ENCODE measurements at places on chromosomes 5 and 9.

DNA sequence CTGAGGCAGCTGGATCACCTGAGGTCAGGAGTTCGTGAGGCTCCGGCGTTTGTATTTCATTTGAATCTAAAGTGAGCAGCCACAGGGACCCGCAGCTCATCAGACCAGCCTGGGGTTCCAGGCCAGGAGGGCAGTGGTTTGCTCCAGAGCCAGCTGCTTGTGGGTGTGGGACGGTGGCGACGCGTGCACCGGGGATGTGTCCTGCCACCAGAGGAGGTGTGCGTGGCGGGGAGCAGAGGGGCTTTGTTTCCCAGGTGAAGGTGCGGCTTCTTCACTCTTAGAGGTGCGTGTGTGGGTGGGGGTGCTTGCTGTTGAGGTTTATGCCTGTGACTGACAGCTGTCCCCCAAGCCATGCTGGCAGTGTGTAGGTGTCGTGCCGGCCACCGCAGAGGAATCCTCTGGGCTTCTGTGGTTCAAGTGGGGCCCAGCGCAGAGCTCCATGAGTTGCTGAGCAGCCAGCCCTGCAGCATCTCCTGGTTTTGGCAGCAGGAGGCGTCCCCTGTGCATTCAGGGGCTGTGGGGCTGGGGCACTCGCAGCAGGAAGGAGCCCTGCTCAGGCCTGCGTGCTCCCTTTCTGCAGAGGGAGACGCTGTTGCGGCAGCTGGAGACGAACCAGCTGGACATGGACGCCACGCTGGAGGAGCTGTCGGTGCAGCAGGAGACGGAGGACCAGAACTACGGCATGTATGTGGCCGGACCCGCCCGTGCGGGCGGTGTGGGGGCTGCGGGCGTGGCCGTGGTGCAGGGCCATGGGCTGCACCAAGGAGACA, 6.9 kb upstream of the AJM1 start:
- DNase-seq = no peak

DNA sequence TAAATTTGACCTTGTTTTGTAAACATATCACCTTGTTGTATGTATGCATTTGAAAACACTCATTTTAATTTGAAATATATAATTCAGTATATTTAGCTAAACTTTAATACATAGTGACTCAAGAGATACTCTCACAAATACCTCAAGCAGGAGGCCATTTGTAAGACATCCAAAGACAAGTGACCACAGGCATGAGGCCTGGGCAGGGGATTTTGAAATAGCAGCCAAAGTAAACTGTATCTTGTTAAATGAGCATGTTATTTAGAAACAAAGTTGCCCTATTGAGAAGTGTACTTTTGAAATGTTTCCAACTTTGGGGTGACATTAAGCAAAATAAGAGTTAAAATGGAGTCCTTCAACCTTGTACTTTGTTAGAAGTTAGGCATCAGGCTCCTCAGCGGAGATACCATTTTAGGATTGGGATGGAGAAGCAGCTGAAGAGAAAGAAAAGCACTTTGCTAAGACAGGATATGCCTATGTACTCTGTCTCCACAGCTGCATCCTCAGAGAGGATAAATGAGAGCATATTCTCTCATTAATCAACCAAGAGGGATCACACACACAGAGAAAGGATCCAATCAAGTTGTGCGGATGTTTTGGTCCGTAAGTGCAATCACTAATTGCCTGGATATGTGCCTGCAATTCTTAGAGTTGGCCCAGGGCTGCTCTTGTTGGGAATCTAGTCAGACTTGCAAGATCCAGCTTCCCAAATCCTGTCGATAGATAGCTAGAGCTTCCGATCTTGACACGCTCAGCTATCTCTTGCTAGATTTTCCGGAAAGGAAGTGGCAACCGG, 157.5 kb upstream of the HAPLN1 start:
- DNase-seq = no peak

DNA sequence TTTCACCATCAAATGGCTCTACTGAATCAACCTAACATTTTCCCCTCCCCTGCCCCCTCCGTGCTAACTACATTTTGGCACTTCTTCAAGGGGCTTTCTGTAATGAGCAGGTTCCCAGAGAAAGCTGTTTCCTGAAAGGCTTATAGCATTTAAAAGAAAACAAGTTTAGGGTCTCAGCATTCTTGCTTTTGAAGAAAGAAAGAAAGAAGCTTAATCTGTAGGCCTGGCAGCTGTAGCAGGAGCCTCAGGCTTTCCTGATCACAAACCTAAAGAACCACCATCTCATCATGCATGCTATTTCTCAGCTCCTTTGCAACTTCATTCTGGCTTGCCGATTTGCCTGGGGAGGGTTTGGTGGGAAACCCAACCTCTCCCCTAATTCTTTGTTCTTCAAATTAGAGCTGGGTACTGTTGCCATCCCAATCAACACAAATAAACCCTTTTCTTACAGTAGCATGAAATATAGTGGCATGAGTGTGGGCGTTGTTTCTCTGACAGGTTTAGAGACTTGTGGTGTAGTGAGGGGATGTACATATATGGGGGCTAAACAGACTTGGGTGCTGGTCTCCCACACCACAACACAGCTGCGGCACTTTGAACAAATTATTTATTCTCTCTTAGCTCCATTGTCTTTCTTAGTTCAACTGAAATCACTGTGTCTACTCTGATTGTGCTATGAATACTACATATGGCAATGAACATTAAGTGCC, 160.5 kb upstream of the TNC start:
- no peak for DNase-seq

DNA sequence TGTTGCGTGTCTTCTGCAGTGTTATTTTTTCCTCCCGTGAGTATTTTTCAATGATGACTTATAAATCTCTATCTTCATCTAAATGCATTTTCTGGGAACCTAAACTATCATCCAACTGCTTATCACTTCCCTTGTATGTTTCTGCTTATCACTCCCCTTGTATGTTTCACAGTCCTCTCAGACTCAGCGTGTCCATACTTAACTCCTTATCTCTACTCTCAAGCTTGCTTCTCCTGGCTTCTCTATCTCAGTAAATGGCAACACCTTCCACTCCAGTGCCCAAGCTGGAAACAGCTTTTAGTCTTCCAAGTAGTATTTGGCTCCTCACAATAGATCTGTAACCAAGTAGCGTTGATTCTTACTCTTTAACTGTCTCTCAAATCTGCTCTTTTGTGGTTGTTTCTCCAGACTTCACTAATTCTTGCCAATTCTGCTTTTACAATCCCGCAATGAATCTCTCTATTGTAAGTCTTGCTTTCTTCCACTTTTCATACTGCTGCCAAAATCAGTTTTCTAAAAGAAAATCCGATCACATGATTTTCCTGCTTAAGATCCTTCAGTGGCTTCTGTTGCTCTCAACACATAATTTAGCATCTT, 33.8 kb upstream of the TXNDC8 start:
- no peak for DNase-seq

GRCh38 chr9:2274762-2275161, 259.6 kb downstream of the SMARCA2 start:
- no peak for DNase-seq

DNA sequence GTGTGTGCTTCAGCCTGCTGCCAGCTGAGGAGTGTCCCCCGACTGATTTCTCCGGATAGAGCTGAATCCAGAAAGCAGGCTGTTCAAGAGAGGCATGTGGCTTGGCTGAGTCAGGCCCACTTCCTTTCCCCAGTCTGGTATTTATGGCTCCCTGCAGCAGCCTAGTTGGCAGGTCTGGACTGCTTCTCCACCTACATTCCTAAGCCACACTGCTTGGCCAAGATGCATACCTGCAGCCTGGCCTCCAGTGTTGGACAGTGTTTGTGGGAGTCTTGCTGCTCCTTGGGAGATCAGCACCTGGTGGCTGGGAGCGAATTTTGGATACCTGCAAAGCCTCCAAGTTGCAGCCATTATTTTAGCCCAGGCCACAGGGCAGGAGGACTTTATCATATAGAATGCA, 670.8 kb downstream of the ACTL7B start:
- DNase-seq = no peak

DNA sequence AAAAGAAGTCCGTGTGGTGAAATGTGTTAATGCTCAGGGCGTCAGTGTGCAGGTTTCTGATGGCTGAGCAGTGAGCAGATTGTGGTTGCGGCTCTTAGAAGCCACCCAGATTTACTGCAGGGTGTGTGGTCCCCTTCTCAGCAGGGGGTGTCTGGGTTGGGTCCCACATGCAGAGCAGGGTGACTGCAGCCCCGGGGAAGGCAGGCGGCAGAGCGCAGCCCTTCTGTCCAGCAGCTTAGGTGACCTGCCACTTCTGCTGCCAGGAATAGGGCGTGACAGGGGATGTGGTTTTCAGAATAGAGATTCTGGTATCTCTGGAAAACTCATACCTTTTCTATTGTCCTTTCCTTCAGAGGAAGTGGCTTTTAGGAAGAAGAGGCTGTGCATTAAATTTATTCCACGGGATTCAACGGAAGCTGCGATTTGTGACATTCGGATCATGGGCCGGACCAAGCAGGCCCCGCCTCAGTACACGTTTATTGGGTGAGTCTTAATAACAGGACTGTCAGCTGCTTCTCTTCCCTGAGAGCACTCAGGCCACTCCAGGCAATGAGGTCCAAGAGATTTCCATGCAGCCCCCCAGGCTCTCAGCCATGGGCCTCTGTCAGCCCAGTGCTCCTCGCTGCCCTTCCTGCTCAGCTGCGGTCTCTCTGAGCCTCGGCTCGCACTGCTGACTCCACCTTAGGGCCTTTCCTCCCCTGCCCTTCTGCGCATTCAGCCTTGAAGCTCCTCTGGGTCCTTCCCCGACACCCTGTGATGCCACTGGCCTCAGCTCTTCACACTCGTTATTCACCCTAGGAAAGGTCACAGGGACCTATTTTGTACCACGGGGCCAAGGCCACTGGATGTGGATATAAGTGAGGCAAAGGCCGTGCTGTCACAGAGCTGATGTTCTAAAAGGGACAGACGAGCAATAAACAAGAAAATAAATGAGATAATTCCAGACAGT, 65.4 kb downstream of the MVB12B start:
- DNase-seq = no peak

All from CD4-positive, alpha-beta T cell treated with Interleukin-15 for 4 hours (primary cell).